ENCODE measurements at places on chromosomes 6 and 20.

DNA sequence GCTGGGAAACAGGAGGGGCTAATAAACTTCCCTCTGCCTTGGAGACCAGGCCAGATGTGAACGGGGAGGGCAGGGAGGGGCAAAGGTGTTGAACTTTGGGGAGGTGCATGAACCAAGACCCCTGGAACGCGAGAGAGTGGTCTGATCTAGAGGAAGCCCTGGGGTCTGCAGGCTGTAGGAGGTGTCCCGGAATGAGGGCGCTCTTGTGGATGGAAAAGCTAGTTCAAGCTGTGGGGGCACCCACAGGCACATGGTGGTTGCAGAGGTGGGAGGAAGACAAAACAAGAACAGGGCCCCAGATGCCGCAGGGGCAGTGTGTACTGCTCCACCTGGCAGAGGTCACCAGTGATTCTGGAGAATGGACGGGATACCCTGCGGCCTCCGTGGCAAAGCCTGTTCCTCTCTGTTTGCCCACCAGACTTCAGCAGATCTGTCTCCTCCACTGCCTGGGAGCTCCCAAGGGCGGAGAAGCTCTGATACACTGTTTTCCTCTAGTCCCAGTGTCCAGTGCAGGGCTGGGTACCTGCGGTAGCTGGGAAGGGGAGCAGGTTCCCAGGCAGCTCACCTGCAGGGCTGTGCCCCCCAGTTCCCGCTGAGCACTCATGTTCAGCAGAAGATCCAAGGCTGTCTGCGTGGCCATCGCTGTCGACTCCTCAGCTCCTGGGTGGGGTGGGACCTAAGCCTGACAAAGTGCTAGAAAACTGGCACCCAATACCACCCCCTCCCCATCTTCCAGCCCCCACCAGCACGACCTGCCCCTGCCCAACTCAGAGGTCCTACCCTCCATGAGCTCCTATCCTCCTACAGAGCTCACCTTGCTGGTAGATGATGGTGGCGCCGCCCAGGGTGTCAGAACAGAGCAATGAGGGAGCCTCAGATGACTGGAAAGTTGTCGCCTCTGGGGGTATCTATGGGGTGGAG lies 14.7 kb downstream of the ZNF335 start:
- DNase-seq: no peak

GRCh38 chr20:58647162-58647795 lies 3.8 kb upstream of the STX16 start:
- peak; percentile 39 for DNase-seq

GRCh38 chr20:62590309-62591121 lies 51.8 kb upstream of the SLCO4A1 start:
- no peak for DNase-seq

DNA sequence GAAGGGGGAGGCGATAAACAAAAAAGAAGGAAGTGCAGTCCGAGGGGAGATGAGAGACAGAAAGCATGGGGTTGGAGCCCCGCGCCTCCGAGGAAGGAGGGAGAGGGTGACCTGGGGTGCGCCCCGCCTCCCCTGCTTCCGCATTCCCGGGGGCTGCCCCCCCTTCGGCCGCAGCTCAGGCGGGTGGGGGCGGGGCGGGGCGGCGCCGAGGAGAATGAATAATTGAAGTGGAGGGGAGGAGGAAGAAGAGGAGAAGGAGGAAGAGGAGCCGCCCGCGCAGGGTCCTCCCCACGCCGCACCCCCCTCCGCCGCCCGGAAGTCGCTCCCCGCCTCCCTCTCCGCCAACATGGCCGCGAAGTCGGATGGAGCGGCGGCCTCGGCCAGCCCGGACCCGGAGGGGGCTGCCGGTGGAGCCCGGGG lies at the start of gene XKR7:
Gene XKR7 (plus strand): TSS at position 322 of the 420 bp plus-strand sequence. CDS start 25 bp downstream, at position 347.
- no peak for DNase-seq

- no peak for DNase-seq
These were observed 209.5 kb downstream of the FNDC1 start for GRCh38 chr6:159378411-159379328.

- no peak for DNase-seq
These were observed 4.7 kb downstream of the MLIP start for GRCh38 chr6:54115966-54116365.

GRCh38 chr6:43077981-43078511 lies 1.9 kb downstream of the PTK7 start:
- no peak for DNase-seq

- DNase-seq: no peak
These were observed 30.4 kb upstream of the PI16 start for GRCh38 chr6:36924131-36924530.

GRCh38 chr6:129645830-129646579 lies 64.0 kb downstream of the ARHGAP18 start:
- DNase-seq: no peak

Measured in CD4-positive, alpha-beta T cell treated with Interleukin-21 for 1 hour (primary cell).